ENCODE measurements at places on chromosomes 16 and 17. TPM values are rescaled to one million over a fixed set of nuclear protein-coding genes. Genes with fewer than 3 reads are reported as not detected.

The LRRC75A gene
- 0.06 TPM for total RNA-seq

The ZNF750 gene
- not detected for total RNA-seq

The MLYCD gene
- total RNA-seq = 3.3 TPM

The DHX8 gene
- total RNA-seq = 29.2 TPM

DNA sequence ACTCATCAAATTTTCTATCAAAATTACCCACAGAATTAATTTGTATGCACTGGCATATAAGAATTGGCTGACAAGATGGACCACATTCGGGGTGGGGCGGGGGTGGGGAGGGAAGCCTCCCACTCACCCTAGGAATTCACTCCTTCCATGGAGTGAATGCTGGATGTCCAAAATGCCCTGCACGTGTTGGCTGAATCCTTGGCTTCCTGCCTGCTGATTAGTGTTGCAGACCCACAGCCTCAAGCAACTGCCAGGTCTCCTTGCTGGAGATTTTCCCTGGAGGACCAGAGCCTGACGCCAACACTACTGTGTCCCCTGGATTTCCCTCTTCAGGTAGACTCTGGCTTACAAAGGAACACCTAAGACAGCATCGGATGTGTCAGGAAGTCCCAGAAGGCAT is 575.7 kb upstream of the CDH11 start:
- no peak for DNase-seq

- DNase-seq = no peak
Observed at GRCh38 chr17:31328160-31328535, 6.7 kb upstream of the EVI2A start.

Data from Caki2 (cell line).